AG10803 (cell line): ENCODE measurements at places on chromosomes 5 and 9.

- DNase-seq: peak; percentile 59
These were observed 353.6 kb downstream of the BNC2 start for GRCh38 chr9:16516891-16517290.

DNA sequence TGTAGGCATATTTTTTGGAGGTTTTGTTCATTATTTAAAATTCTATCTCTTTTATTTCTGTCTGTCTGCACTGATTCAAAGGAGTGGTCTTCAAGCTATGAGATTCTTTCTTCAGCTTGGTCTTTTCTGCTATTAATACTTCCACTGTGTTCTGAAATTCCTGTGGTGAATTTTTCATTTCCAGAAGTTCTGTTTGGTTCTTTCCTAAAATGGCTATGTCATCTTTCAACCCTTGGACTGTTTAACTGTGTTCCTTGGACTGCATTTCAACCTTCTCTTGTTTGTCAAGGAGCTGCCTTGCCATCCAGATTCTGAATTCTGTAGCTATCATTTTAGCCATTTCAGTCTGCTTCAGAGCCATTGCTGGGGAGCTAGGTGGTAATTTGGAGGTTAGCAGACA lies 76.3 kb downstream of the CERT1 start:
- DNase-seq: peak; percentile 38

DNA sequence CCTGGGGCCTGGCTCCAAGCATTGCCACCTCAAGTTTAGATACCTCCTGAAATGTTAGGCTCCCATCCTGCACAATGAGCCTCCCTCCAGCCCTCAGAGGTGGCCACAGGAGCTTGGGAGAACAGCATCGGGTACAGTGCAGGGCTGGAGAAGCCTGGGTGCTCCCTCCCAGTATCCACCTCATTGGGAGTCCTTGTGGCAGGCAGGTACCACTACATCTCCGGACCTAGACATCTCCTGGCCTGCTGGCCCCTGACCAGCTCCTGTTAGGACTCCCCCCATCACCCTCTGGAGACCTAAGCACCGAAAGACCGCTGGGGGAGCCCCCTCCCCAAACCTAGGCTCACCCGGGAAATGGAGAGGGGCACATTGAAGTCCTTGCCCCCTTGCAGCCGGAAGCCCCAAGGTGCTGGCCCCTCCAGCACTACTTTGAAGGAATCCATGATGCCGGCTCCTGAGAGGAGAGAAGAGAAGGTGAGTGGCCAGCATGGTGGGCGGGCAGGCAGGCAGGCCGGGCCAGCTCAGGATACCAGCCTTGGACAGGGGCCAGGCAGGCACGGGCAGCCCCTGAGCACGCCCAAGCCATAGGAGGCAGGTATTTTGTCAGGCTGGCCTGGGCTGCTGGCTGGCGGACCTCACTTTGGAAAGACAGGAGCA lies 1.2 kb downstream of the PDLIM7 start:
- peak; percentile 67 for DNase-seq

- no peak for DNase-seq
These were observed 386.9 kb upstream of the SMC2 start for GRCh38 chr9:103707181-103707580.

- no peak for DNase-seq
These were observed 91.6 kb upstream of the NR4A3 start for GRCh38 chr9:99730062-99730461.

DNA sequence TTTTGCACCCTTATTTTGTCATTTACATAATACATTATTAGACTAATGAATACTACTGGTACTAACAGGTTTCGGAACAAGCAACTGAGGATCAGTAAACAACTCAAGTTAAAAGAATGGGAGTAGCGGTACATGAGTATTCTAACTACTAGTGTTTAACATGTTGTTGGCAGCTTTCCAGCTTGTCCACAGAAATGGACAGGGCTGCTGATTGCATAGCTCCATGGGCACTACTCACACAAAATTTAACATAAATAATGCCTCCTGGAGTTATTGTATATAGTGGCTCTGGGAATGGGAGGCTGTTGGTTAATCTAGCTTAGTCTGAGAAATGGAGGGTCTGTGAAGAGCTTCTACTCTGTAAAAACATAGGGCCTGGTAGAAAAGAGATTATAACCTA lies 6.7 kb downstream of the NCBP1 start:
- no peak for DNase-seq

DNA sequence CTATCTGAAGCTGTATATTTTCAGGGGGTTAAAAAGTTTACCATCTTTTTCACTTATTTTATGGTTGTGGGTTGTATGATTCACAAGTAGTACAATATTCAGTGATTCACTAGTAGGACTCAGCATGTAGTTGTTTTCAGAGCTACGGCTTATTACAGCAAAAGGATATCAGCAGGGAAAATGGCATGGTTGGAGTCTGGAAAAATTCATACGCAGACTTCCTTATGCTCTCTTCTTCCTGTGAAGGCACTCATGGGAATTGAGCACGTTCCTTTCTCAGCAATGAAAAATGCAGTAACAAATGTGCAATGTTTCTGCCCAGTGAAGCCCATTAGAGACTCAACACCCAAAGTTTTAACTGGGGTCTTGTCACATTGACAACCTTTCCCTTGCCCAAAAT lies 250.5 kb downstream of the KCNN2 start:
- no peak for DNase-seq

DNA sequence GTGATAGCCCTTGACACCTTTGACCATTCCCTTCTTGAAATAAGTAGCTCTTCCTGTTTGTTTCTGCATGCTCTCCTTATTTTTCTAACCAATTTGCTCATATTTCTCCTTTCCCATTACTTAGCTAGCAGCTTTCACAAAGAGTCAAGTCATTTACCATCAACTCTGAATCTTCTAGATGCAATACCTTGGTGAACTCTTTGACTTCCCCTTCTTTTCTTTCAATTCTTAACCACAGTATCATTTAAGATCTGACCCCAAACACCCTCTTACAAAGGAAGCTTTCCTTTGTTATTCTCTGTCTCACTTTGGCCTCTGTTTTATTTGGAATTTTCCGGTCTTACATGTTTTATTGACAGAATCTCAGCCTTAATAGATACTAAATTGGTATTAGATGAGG lies 14.0 kb downstream of the NFX1 start:
- no peak for DNase-seq

- DNase-seq: no peak
These were observed 138.4 kb upstream of the ALDH1B1 start for GRCh38 chr9:38254151-38254550.

DNA sequence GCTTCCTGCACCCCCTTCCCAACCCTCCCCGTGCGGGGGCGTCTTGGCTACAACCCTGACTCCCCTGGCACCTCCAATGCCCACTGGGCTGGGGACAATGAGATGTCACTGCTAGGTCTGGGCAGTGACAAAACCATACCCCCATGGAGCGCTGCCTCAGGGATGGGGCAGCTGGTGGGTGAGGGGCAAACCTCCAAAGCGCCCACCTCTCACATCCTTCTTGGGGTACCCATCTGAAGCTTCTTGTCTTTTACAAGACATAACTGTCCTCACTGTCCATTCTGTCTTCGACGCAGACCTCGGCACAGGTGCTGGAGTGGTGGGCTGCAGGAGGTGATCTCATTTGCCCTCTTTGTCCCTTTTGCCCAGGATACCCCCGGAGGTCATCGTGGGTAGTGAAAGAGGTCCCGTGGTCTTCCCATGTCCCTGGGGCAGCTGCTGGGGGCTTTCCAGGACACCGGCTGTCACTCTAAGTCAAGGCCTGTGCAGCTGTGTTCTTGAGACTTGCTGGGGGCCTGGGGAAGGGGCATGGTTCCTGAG lies 27.8 kb upstream of the CSF1R start:
- DNase-seq: no peak

DNA sequence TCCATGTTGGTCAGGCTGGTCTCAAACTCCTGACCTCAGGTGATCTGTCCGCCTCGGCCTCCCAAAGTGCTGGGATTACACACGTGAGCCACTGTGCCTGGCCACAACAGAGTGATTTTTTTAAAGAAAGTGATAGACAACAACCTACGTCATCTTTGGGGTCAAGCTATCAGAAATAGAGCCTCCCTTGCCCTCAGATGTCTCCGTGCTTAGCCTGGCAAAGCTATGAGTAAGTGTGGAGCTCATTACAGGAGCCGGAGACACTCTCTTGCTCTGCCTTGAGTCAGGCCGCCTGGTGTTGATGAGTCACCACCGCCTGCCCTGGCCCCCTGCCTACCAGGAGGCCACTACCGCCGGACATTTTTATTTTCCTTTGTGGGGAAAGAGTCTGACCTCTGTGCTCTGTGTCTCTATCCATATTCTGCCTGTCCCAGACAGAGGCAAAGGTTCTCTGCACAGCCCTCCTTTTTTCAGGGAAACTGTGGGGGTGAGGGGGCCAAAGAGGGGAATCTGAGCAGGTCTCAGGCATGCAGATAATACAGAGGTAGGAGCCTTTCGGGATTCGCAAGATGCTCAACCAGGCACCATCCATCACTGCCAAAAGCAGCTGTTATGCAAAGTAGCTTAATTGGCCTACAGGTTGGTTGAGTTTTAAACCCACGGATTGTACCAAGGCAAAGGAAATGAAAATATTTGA lies 123.7 kb upstream of the CPEB4 start:
- DNase-seq: peak; percentile 94

DNA sequence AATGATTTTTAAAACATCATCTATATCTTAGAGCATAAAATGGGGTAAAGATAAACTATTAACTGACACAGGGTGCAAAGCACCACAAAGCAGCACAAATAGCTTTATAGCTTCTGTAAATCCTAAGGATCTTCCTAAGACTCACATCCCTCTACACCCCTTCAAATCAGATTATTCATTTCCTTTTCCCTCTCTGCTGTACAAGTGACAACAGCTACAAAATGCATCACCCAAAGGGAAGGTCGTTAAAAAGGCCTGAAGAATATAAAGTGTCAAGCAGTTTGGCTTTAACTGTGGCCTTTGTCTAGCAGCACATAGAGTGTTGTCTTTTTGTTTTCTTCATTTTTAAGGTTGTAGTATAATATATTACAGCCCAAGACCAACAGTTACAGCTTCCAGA lies 422.1 kb downstream of the PDE4D start:
- DNase-seq: no peak

DNA sequence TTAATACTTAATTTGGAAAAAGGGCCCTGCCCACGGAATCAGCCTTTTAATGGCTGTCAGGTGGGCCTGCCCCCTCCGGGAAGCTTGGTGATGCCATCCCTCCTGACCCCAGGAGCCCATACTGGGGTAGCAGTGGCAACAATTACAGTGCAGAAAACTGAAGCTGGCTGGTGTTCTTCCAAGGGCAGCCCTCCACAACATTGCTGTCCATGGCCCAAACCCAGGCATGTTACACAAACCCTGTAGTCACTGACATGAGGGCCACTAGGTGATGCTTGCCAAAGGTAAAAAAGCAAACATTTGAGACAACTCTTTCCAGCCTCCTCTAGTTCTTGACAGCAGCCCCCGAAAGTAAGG lies 150.1 kb upstream of the LHFPL2 start:
- no peak for DNase-seq

GRCh38 chr5:14853685-14854084 lies 17.9 kb downstream of the ANKH start:
- DNase-seq: no peak

DNA sequence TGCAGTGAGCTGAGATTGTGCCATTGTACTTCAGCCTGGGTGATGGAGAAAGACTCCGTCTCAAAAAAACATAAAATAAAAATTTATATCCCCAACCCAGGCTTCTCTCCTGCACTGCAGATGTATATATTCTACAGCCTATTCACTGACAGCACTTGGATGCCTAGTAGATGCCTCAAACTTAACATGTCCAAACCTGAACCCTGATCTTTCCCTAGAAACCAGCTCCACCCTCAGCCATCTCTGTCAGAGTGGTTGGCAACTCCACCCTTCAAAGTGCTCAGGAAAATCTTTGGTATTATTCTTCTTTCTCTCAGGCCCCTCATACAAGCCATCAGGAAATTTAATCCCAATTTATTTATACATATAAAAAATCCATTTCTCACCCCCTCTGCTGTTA lies 36.9 kb upstream of the TXN start:
- DNase-seq: no peak

DNA sequence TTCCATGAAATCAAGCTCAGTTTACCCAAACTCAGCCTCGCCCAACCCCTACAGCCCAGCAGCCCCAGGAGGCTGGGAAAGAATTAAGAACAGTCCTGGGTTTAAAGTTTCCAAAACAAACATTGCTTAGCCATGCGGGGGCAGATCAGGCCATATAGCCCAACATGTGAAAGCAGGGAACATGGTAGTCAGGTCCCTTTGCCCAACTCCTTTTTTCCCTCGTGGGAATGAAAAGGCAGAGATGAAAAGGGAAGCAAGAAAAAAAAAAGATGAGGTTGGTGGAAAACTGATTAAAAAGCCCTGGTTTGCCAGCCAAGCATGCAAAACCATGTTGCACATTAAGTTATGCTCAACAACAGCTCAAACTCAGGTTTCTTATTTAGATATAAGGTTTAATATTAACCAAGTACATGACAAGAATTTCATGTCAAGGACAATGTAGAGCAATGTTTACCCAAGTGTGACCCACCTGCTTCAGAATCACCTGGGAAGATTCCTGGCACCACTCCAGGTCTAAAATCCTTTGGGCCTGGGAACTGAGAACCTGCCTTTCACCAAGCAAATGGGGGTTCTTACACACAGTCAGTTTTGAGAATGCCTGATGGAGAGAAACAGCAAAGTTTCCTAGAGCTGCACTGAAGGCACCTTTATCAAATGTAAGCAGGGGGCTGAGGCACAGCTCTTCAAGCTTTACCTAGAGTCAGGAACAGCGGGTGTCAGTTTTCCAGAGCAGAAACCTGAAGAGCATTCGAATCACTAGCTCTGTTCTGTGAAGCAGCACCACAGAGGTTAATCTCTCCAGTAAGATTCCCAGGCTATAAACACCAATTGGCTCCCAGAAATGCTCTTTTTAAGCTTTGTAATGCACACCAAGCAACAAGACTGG lies 1.7 kb downstream of the FREM1 start:
- DNase-seq: no peak

DNA sequence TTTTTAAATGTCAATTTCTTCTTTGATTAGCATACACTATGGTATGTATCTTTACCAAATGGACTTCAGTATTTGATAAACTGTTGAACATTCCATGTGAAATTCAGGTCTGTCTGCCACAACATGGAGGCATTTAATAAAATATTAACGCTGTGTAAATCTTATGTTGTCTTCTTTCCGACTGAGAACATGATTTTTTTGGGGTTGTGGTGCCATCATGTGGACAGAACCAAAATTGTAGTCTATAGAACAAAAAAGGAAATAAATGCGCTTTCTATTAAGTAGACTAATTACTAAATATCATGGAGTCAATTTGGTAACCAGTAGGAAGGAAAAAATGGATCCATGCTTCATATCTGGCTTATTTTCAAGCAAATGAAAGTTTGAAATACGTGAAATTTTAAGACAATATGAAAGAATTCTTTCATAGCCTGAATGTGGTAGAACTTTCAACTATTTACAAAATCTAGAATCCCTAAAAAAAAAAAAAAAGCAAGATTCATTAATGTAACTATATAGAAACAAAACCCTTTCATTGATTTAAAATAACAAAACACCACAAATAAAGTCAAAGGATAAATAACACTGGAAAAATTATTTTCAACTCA lies 2.8 kb upstream of the PLK2 start:
- DNase-seq: peak; percentile 60

DNA sequence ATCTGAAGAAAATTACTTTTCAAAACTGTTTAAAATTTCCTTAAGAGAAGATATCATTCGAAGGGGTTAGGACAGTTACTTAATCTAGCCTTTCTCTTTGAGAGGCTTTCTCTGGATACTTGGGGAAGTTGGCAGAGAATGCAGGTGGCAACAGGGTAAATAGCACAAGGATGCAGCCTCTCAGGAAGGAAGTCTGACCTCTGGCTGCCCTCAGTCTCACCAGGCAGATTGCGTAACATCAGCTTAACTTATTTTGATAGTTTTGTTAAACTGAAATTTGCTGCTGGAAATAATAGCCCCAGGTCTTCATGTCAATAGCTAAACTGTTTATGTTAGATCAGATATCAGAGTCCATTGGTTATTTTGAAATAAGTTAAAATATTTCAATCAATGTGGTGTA lies 20.4 kb downstream of the CCDC192 start:
- peak; percentile 12 for DNase-seq
